Frontal cortex (tissue), 4 donors: ENCODE measurements at places on chromosomes 6 and 20. TPM values are rescaled to one million over a fixed set of nuclear protein-coding genes. Genes with fewer than 3 reads are reported as not detected.
A peak's percentile ranks its signal among the peaks of the same experiment; 100 is the strongest.

The R3HDML gene
- total RNA-seq: not detected

GRCh38 chr6:3211681-3212080 lies 15.8 kb downstream of the TUBB2B start:
- DNase-seq: peak; percentile 67

- DNase-seq: no peak
Observed at GRCh38 chr6:26172608-26172968, 85.4 kb downstream of the HFE start.

- DNase-seq: no peak
Observed at GRCh38 chr6:3530515-3530914, 73.7 kb upstream of the SLC22A23 start.

DNA sequence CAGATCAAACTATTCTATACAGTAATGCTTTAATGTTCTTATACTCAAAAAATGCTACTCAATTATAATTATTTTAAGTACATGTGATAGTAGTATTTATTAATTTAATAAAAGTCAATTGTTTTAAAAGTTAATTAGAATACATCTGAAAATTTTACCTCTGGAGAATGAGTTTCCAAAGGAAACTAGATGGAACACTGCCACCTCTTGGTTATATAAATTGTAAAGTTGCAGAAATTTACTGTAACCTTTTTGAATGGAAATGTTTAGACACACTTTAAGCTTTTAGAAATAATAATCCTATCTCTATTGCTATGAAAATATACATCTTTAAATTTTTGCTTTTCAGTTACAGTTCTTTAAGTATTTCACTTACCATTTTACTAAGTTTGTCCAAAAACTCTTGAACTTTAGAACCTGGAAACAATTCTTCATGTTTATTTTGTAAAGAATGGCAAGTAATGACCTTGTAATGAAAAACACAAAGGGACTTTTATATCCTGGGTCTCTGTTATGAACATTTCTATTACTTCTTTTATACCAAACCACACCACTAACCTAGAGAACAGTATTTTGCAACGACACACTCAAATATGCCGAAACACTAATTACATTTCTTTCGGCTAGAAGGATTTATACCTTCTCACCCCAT lies 10.9 kb upstream of the BMP5 start:
- DNase-seq: no peak

DNA sequence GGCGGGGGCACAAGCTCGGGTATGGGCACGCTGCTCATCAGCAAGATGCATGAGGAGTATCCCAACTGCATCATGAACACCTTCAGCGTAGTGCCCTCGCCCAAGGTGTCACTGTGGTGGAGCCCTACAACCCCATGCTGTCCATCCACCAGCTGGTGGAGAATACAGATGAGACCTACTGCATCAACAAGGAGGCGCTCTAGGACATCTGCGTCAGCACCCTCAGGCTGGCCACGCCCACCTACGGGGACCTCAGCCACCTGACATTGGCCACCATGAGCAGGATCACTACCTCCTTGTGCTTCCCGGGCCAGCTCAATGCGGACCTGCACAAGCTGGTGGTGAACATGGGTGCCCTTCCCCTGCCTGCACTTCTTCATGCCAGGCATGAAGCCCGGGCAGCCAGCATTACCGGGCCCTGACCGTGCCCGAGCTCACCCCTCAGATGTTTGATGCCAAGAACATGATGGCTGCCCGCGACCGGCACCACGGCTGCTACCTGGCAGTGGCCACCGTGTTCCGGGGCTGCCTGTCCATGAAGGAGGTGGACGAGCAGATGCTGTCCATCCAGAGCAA lies 12.8 kb downstream of the GABRR2 start:
- DNase-seq: no peak

The C6orf141 gene
- 4.9 TPM for total RNA-seq

DNA sequence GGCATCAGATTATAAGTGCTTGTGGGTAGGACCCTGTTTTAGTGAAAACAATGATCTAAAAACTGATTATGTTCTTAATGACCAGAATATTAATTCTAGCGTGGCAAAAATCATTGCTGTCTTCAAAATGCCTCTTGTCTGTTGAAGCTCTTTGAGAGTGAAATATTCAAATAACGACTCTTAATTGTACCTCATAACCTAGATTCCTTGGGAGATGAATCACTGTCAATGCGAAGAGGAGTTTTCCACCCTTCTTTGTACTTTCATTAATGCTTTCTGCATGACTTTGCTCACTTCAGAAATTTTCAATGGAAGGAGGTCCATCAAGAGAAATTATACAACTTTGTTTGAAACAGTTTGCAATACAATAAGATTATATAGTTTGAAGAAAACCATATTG lies 71.5 kb downstream of the CRYBG1 start:
- DNase-seq: no peak

DNA sequence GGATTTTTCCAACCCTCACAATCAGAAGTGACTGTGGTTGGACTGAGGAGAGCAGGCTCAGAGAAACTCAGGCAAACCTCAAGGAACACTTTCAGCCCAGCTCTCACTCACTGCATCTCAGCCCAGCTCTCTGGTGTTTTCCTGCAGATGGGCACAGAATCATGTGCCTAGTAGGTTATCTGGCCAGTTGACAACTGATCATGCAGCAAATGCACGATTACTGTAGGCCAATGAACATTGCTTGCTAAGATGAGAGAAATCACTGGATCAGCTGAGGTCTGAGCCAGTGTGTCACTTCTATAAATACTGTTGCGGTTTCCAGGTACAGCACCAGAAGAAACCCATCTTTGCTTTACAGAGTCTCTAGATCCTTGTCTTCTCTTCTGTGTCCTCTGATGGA lies 540.5 kb downstream of the CD83 start:
- DNase-seq: no peak

DNA sequence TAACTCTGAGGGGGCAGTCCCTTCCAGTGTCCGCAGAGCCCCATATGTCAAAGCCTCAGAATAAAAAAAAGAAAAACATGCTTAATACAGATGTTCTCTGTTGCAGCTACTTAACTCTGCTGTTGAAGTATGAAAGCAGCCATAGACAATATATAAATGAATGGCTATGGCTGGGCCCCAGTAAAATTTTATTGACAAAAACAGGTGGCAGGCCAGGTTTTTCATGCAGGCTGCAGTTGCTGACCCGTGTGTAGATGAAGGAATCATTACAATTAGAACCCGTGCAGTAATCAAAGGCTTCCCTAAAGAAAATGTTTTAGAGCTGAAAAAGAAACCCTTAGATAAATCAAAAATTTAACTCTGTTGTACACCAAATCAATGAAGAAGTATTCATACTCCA lies 13.0 kb upstream of the RIN2 start:
- DNase-seq: no peak

The ENPP1 gene
- total RNA-seq: 0.41 TPM

DNA sequence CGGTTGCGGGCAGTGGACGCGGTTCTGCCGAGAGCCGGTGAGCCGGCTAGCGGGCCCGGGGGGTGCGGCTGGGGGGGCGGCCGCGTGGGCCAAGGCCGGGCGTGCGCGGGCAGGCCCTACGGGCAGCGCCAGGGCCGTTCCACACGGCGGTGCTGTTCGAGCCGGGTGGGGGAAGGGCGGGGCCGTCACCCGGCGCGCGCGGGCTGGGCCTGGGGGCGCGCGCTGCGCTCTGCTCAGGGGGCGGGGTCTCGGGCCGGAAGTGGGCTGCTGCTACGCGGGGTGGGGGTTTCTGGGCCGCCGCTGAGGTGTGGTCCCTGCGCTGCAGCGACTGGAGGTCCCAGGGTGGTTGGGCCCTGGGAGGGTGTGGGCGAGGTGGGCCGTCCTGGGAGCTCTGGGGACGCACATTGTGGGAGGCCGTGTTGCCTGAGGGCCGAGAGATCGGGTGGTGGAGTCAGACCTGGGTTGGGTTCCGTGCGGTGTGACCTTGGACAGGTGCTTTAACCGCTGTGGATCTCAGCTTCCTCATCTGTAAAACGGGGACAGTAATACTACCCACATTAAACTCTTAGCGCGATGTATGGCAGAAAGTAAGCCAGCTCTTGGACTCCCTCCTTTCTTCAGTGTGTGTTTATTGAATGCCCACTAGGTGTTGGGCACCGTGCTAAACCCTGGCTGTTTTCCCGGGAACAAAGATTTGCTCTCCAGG lies 391 bp downstream of the MAPRE1 start:
- no peak for DNase-seq

GRCh38 chr20:61128701-61129269 lies 123.3 kb upstream of the CDH4 start:
- DNase-seq: no peak

GRCh38 chr6:151729829-151730495 lies 77.5 kb upstream of the ESR1 start:
- DNase-seq: no peak

GRCh38 chr6:51562198-51562597 lies 525.2 kb downstream of the PKHD1 start:
- DNase-seq: no peak

DNA sequence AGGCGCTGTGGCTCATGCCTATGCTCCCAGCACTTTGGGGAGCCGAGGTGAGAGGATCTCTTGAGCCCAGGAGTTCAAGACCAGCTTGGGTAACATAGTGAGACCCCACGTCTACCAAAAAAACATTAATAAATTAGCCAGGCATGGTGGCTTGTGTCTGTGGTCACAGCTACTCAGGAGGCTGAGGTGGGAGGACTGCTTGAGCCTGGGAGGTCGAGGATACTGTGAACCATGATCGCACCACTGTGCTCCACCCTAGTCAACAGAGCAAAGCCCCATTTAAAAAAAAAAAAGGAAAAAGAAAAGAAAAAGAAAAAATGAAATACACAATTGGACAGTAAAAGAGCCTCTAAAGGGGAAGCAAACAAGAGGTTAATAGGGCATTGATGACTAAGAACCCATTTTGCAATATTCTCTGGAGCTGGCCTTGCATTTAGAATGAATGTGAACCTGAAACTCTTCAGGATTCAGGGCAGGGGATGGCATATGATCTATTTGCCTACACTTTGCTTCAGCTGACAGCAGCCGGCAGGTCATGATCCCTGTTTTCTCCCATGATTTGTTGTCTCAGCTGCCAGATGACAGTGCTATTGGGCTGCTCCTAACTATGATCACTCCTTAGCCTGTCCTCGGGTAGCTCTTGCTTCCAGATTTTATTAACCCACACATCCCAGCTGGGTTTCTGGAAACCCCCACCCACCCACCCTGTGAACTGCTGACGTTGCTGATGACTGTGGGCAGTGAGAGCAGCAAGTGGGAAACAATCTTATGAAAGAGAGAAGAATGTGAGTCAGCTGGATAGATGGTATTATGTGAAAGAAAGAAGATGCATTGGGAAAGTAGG lies 83.8 kb upstream of the ELOVL5 start:
- DNase-seq: peak; percentile 15
